ENCODE measurements at places on chromosomes 6 and 20.

GRCh38 chr6:87848616-87849015 is 146.6 kb upstream of the AKIRIN2 start:
- no peak for DNase-seq

DNA sequence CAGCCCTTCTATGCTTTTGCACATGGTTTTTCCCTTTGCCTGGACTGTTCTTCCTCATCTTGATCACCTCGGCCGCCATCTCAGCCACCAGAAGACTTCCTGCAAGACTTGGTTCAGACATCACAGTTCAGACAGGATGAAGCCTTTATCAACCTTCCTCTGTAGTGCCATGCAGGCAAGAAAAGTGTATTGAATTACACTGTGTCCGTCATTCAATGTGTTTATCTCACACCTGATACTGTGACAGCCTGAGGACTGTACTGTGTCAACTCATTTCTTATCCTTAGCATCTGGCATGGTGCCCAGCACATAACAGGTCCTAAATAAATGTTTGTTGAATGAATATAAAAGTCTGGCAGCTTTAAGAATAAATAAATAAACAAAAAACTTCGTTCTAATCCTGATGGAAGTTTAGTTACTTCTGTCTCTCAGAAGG is 133.3 kb upstream of the MAN1A1 start:
- no peak for DNase-seq

DNA sequence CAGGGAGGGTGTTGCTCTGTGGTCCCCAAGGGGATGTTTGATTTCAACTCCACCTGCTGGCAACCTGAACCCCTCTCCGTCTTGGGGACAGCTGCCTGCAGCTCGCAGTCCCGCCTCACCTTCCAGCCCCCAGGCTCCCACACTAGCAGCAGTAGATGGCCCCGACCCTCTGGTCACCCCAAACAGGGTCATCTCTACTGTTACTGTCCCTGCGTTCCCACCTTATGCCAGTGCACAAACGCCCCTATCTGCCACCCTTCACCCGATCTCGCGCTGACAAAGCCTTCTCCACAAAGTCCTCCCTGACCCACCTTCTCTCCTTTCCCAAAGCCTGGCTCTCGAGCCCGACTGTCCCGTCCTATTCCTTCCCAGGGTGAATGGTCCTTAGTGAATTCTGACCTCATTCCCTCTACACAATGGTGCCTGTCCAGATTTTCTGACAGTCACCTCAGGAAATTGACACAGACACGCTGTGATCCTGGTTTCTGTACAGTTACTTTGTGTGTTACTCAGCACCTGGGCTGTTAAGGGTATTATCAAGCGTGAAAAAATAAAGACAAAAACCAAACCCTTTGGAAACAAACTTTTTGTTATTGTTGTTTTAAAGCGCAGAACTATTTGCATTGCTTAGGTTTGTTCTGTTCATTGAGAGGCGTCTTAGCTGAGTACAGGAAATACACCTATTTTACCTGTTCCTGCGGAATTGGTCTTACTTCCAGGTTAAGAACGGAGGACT is 728 bp downstream of the FUT9 start:
- DNase-seq = peak; percentile 58

DNA sequence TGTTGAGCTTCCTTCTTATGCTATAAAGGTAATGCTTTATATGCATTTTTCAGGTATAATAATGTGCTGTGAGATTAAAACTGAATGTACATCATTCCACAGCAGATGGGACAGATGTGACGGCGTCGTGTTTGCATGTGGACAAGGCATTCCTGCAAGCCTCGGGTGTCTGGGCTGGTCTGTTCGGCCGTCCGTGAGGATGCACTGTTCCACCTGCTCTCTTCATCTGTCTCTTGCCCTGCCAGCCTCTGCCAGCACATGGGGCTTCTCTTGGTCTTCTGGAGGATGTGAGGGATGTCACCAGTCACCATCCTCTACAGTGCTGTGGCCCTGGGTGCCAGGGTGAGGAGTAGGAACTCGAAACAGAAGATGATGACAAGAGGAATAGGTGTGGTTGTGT is 223.2 kb downstream of the ERMARD start:
- DNase-seq = no peak

- DNase-seq = no peak
Observed at GRCh38 chr6:136647363-136647852, 97.2 kb upstream of the MAP7 start.

DNA sequence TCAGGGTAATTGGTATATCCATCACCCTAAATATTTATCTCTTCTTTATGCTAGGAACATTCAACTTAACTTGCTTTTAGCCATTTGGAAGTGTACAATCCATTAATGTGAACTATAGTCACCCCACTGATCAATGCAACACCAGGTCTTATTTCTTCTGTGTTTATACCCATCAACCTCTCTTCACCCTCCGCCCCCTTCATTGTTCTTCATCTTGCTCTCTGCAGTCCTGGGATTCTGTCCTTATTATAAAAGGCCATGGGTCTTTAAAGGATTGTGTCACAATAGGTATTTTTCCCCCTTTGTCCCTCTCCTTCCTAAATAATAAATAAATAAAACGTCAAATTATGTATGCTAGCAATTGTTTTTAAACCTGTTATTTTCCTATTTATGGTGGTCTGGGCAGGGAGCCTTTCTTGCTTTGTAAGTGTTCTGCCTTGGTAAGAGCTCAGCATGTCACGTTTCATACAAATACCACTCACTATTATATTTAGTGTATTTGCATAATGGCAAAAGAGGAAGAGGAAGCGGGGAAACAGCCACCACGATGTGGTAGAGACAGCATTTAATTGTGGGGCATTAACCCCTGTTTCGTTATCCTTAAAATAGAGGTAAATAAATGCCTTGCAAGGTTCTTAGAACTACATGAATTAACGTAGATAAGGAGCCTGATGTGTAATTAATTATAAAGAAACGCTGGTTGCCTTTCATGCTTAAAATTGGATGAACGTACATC is 1.9 kb downstream of the ABRACL start:
- no peak for DNase-seq

DNA sequence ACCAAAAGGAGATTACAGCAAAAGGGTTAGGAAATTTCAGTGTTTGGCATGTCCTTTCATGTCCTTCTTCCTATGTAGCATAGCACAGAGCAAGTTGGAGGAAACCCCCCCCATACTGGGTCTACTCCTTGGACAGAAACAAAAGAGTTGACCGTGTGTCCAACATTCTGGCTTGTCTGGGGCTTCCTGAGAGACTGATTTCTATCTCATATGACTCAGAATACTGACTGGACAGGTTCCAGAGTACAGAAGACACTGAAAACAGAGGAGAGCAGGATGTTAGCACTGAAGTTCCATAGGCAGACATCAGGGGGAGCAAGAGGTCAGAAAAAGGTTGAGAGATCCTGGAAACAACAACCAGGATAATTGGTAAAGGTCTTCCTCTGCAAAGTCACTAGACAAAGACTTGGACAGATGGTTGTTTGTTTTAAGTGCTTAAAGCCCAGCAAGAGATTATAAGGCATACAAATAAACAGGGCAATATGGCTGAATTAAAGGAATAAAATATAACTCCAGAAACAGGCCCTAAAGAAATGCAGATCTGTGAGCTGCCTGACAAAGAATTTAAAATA is 48.4 kb downstream of the USP49 start:
- DNase-seq = no peak

- no peak for DNase-seq
Observed at GRCh38 chr6:47144306-47144705, 102.2 kb upstream of the ADGRF1 start.

DNA sequence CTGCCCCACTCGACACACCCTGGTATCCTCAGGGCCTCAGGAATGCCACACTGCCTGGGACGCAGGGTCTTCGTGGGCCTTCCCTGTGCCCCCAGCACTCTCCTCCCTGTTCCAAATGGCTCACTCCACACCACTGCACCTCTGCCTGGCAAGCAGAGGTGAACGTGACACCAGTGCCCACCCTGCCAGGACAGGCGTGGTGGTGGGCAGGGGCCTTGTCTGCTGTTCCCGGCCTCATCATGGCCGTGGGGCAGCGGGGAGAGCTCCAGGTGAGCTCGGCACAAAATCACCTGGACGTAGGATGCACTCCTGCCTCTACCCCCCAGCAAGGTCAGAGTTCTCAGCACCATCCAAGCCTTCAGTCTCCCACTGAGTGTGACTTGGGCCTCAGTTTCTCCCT is 202.4 kb downstream of the SMOC2 start:
- DNase-seq = no peak

GRCh38 chr6:63764318-63764916 is 128.8 kb downstream of the PHF3 start:
- no peak for DNase-seq
